Mesothelial cell of epicardium (in vitro differentiated cells): ENCODE measurements at places on chromosomes 11 and 22.

DNA sequence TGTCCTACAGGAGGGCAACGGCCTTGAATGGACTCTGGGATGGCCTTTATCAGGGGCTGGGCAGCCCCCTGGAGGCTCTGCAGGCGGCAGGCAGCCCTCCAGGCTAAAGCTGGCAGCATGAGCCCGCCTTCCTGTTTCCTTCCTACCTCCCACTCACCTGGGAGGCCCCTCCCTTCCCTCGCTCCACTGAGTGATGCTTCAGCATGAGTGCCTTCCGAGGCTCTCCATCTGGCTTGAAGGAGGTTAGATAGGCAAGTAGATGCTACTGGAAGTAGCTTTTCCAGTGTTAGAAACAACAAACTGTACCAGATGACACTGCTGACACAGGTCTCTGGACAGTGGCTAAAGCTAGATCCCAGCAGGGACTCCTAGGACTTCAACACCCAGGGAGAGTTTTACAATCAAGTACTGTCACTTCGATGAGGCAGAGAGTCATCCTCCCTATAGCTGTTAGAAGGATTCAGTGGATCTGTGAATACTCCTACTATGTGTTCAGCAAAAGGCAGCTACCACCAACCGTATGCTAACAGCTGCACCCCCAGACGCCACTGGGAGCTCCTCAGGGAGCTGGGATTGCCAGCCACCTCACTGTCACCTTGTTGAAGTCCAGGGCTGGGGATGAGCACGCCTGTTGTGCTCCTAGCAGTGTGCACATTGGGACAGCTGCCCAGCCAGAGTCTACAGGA, 4.1 kb upstream of the SLC25A1 start:
- DNase-seq = no peak

DNA sequence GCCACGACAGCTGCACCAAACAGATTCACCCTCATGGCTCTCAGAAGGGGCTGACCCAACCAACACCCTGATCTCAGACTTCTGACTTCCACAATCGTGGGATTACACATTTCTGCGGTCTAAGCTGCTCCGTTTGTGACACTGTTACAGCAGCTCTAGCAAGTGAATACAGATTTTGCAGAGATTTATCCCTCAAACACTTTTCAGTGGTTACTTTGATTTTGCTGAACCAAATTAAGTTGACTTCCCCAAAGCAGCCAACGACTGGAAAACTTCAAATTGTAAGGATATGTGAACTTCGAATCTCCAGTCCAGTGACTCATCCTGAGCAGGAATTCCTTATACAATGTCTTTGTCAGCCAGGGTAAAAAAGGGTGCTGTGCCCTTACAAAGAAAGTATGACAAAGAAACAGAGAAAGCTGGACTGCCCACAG, 14.8 kb upstream of the INCENP start:
- no peak for DNase-seq

GRCh38 chr11:130510407-130511006, 62.1 kb downstream of the ADAMTS15 start:
- no peak for DNase-seq

DNA sequence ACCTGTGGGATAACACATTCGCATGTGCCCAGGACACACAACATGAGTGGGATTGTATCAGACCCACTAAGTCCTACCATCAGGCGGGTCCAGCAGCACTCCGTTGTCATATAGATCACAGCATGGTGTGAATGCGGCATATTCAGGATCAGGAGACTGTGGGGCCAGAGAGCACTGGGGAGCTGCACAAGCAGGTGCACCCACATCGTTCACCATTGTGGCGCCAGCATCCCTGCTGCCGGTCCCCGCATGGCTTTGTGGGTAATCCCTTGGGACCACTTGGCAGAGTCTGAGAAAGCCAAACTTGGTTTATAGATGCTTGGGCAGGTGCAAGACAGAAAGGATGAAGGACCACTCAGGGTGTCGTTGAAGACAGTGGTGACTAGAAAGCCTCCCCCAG, 201.6 kb upstream of the B3GAT1 start:
- DNase-seq = no peak

- DNase-seq = no peak
Measured at GRCh38 chr11:133181066-133181465, 351.2 kb downstream of the OPCML start.

DNA sequence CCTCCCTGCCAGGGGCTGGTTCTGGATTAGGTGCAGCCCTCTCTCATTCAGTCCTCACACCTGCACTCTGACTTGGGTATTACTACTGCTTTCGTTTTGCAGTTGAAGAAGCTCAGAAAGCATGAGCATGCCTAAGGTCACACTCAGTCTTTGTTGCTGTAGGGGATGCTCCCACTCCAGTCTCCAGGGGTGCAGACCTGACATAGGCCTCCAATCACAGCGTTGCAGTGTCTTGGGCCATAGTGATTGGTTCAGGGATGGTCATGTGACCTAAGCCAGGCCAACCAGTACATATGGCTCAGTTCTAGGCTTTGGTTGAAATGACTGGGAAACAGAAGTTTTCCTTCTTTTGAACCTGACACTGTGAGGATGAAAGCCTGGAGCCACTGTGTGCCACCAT, 61.7 kb downstream of the FBXO7 start:
- DNase-seq = no peak

DNA sequence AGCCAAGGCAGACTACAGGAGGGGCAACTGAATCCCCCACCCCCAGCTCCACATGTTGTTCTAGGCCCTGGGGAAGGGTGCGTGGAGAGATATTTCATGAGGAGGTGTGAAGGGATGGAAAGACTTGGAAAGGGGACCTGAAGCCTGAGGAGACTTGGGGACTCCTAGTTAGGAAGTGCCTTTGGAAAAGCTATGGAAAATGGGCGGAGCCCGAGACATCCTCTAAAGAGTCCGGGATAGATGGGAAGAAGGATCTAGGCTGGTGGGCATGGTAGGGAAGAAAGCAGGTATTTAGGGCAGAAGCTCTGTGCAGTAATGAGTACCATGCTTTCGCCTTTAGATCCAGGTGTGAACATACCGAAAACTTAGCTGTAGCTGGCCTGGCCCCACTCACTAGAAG, 15.0 kb upstream of the CYP2R1 start:
- DNase-seq = no peak

GRCh38 chr11:68043029-68043348, 4.2 kb downstream of the TCIRG1 start:
- DNase-seq = no peak

DNA sequence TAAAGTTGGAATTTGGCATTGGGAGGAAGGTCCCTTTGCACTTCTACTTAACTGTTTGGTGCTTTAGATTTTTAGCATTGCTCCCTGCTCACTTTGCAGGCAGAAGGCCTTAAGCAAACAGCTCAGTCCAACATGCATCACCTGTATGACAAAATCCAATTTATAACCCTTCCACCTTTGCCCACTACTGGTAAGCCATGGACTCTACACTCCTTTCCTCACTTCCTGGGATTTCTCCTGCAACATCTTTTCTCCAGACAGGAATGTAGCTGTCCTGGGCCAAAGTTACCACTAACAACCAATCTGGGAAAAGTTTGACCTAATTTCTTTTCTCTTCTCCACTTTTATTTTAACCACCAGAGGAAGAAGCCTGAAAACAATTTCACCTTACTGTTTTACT, 1.8 kb upstream of the OR2D2 start:
- DNase-seq = no peak

DNA sequence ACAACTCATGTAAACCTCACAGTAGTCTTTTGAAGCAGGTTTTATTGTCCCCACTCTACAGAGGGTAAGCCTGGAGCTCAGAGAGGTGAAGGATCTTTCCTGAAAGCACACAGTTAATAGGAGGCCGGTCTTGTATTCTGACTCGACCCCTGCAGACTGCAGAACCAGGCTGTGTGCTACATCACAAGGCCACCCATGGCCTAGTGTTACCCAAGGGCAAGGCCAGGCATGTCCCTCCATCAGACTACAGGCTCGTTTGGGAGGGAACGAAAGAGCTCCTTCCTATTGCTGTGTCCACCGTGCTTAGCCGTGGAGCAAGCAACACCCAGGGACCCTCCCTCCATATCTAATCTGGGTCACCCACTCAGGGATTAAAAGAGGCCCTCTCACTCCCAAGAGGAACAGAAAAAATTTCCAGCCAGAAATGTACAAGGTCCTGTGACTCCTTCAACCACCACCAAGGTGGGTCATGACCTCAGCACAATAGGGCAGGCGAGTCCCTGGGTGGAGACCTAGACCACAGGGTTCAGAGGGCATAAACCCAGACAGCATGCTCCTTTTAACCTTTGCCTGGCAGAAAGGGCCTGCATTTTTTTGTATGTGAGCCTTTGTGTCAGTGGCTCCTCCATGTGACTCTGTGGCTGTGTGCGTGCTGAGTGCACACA, 6.3 kb upstream of the SMIM35 start:
- no peak for DNase-seq

DNA sequence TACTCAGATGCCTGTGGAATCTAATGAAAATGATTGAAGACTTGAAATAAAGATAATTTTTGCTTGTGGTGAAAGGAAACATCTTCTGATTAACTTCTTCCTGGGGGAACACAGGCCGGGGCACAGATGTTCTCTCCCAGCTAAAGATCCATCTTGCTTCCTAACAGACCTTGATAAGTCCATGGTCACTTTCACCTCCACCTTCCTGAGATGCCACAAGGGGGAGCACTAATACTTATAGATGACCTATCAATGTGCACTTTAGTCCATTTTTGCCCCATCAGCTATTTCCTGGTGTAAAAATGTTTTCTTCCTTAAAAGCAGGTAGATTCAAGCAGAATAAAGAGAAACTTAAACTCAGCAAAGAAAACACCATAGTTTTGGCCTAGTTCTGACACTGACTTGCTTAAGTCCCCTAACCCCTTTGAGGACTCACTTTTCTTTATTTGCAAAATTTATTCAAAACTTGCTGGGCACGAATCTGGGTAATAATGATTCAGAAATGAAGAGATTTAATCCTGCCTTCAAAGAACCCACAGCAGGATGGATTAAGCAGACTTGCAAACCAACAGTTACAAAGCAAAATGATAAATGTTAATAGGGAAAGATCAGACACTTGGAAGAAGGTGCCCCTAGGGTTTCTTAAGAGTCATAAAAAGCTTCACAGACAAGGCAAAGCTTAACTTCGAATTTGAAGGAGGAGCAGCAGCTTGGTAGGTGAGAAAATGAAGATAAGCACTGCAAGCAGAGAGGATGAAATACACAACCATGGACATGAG, 158.7 kb downstream of the RAB38 start:
- peak; percentile 20 for DNase-seq

DNA sequence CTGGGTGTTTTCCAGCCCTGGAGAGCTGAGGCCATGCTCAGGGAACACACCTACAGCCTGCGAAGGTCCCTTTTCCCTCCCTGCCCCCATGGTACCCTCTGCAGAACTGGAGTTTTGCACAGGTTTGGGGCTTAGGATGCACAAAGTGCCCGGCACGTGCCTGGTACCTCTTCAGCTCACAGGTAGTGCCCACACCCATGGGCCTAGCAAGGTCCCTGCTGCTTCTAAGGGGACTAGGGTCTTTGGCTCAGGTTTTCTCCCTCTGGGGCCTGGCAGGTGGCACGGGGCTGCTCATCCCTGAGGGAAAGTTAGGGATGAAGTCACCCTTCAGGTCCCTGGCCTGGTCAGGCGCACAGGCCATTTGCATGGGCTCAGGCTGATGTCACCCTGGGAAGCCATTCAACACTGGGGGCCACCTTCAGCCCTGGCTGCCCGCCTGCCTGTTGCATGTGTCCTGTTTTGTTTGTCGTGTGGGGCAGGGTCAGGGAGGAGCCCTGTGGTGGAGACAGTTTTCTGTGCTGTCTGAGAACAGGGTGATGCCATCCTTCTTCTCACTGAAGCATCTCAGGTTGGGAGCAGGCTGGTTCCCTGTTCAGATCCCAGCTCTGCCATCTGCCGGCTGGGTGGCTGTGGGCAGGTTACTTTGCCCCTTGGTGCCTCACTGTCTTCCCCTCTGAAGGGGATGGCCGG, 68.3 kb upstream of the CRYBB3 start:
- DNase-seq = no peak

- no peak for DNase-seq
Measured at GRCh38 chr11:120853435-120853834, 170.5 kb upstream of the TBCEL start.

DNA sequence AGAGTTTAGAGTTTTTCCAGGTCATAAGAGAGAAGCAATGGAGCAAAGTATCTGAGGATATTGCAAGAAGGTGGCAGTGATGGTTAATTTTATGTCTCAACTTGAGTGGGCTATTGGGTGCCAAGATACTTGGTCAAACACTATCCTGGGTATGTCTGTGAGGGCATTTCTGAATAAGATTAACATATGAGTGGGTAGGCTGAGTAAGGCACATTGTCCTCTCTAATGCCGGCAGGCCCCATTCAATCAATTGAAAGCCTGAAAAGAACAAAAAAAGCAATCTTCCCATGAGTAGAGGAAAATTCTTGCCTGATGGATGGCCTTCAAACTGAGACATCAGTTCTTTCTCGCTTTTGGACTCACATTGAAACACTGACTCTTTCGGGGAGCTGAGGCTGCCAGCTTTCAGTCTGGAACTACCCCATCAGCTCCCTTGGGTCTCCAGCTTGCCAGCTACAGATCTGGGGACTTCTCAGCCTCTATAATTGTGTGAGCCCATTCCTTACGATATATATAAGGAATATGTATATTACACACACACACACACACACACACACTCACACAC, 228.8 kb downstream of the BUD13 start:
- DNase-seq = no peak

DNA sequence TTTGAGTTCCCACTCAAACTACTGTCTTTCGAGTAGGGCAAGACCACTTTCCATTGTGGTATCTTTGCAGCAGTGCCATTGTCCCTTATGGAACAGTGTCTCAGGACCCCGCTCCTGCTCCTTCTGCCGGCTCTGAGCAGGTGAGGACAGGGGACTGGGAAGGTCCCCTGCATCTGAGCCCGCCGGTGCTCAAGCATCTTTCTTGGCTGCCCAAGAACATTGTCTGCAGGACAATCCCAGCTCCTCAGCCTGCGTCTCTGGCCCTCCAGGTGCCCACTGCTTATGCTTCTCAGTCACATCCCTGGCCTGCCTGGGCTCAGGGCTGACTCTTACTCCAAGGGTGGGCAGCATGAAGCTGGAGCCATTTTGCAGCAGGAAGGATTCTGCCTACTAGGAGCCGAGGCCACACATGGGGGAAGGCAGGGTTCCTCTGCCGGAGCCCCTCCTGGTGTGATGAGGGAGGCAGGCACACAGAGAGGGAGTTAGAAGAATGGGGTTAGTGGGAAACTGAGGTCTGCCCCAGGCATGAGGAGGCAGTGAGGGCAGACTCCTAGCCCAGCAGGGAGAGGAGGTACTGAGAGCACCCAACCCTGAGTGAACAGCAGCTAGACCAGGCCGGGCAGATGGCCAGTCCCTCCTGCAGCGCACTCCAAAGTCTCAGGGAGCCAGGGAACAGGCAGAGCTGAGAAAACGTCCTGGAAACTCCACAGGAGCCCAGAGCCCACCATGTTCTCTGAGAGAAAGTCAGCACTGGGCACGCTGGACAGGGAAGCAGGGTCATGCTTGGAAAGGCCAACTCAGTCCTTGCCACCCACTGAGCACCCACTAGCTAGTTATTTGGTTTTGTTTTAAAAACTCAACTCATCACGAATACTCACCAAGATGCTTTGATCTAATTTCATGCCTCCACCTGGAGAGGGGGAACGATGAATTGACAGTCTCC, 7.5 kb upstream of the PPARA start:
- DNase-seq = no peak

- no peak for DNase-seq
Measured at GRCh38 chr11:97751952-97752351, 1268.8 kb upstream of the CNTN5 start.
